ENCODE measurements at places on chromosomes 5 and 9.

DNA sequence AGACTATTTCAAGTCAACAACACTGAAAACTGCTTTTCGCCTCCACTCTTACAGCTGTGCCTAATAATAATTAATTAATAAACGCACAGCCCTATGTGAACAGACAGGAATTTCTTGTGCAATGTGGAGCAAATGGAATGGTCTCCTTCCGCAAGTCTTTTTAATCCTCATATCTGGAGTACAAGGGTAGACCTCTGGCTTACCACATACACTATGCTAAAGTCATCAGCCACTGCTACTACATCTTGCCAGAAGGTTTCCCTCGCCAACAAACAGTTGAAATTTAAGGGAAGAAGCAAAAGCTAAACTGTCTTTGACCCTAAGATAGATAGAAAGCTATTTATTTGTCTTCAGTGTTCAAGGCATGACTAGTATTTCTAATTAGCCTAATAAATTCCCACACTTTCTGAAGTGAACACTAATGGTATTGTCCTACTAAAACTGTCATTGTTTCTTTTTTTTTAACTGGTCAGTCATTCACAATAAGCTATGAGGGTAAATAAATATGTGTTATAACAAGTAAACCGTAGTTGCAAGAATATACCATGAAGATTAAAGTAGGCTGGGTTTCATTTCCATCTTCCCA is 63.9 kb downstream of the GOLPH3 start:
- DNase-seq, result peak; percentile 7

DNA sequence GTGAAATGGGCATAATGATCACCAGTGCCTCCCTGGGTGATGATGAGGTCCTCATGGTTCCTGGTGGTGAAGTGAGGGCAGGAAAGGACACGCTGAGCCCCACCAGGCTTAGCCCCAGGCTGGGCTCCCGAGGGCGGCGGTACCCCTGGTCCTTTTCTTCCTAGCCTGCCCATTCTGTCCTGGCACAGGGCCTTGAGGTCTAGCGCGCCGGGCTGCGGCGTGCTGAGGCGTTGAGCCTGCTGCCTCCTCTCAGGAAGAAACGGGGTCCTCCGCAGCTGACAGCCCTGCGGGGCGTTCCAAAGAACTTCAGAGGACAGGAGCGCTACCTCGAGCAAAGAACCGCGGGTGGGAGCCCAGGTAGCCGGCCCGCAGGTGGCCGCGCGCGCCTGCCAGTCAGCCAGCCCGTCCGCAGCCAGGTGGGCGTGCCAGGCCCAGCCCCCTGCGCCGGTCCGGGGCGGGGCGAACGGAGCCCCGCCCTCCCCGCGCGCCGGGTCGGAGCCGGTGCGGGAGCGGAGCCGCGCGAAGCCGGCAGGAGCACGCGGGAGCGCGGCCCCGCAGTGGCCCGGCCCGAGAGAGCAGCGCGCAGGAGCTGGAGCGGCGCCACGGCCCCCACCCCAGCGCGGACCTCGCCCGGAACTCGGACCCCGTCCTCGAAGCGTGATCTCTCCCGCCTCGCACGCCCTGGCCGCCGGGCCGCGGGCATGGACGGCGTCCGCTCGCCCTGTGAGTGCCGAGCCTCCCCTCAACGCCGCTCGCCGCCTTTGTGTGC is at the start of gene WNK2:
TSS of gene WNK2 (plus strand) at position 477 of the 769 bp plus-strand sequence. CDS start 791 bp downstream, outside the sequence.
- DNase-seq, result peak; percentile 50

DNA sequence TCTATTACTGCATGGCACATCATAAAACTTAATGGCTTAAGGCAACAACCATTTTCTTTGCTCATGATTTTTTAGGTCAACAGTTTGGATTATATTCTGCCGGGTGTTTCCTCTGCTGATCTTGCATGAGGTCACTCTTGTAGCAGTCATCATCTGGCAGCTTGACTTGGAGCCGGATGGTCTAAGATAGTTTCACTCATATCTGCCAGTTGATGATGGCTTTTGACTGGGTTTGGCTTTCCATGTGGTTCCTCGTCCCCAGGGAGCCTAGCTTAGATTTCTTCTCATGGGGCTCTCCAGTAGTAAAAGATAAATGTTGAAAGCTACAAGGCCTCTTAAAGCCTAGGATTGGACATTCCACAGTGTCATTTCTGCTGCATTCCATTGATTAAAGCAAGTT is 27.4 kb downstream of the LNPEP start:
- no peak for DNase-seq

DNA sequence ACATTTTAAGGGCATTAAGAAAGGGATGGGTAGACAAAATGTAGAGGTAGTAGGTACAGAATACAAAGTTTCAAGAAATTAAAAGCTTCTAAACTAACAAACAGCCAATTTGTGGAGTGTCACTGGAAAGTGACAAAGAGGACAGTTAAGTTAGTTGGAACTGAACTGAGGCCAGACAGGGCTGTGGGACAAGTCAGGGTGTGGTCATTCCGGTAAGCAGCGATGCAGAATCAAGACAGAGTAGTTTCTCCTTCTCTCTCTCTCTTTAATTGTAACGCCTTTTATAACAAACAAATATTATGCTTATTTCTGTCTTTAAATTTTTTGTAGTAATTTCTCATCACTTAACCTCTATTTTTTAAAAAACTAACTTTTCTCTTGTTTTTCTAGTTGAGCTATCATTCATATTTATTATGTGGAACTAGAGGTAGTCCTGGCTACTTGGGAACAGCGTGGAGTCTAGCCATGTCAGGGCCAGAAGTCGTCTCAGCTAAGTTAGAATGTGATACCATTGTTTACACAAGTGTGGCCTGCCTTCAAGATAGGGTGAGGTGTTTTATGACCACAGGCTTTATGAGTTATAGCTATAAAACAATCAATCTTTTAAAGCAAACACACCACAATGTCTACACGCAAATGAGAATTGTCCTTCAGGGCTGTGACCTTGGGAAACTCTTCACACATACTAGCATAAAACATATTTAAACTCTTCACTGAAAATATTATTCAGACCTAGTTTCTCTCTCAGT is 115.3 kb upstream of the CDKN2B start:
- DNase-seq, result no peak

DNA sequence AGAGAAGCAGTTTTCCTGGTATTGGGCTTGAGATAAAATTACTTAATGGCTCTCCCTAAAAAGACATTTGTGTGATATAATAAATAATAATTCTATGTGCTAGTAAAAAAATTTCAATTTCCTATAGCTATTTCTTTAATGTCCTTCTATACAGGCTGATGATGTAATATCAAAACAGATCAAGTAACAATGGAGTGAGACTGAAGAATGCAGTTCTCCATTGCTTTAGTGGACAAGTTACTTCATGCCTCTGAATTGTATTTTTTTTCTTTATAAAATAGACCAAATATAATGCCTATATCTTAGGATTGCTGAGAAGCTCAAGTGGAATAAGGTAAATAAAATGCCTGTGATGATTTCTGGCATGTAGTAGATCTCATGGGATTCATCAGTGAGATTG is 35.6 kb upstream of the NEURL1B start:
- no peak for DNase-seq
